CD8-positive, alpha-beta memory T cell (primary cell): ENCODE measurements at places on chromosomes 2 and 18. TPM values are rescaled to one million over a fixed set of nuclear protein-coding genes. Genes with fewer than 3 reads are reported as not detected.

TM4SF20 gene
- total RNA-seq: not detected

GRCh38 chr2:203739351-203739750 is 32.9 kb downstream of the CD28 start:
- DNase-seq: no peak

GKN2 gene
- total RNA-seq: not detected

DNA sequence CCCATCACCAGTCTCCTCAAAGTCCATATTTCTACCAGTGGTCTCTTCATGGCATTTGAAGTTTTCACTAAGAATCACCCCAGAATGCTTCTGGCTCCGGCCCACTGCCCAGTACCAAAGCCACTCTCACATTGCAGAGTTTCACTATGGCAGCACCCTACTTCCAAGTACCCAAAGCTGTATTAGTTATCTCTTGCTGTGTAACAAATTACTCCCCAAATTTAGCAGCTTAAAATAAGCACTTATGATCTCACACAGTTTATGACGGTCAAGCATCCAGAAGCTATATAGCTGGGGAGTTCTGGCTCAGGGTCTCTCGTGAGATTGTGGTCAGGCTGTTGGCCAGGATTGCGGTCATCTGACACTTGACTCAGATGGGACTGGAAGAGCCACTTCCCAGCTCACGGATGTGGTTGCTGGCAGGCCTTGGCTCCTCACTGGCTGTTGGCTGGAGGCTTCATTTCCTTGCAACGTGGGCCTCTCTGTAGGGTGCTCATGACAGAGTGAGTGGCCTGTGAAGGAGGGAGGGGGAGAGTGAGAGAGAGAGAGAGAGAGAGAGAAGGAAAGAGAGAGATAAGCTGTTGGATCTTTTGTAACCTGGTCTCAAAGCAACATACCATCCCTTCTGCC is 189.5 kb downstream of the CTIF start:
- no peak for DNase-seq

DNA sequence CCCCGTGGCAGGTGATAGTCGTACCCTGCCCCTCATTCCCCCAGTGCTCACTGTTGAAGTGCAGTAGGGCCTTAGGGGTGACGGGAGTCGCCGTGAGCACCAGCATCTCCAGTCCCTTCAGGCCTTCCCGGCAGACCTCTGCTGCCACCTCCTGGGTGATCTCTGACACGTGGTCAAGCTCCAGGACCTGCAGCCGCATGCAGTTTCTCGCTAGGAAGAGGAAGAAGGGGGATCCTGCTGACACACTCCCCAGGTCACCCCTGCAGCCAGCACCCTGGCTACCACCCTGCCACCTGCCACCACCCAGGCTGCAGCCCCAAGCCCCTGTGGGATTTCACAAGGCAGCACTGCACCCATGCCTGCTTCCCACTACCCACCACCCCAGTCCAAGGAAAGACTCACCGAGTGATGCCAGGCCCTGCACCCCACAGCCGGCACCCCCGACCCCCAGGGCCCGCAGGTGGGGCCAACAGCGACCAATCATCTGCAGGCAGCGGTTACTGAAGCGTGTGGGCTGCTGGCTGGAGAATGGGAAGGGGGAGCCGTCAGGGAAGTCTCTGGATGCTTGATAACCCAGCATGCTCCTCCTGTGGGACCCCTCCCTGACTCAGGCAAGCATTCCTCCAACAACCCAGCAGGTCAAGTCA is 23.8 kb downstream of the FBXO41 start:
- no peak for DNase-seq

DNA sequence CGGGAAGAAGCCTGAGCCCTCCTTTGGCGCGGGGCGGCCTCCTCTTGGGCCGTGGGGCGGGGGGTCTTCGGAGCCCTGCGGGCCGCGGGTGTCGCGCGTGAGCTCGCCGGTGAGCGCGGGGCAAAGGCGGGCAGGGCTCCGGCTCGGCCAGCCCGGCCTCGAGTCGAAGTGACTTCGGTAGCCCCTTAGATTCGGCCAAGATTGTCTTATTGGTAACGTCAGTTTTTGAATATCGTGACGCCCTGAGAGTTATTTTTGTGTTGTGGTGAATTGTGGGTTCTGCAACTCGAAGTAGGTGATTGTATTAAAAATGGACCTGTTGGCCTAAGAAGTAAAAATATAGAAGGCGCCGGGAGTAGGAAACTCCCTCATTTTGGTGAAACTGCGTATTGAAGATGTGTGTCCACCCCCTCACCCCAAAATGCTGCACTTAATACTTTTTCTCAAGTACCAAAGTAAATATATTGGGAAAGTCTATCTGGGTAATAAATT is 669 bp downstream of the MARCHF7 start:
- no peak for DNase-seq

DPYSL5 gene
- total RNA-seq: not detected

- no peak for DNase-seq
These were observed 334.6 kb downstream of the ARL6IP6 start for GRCh38 chr2:153052807-153053559.

VWA3B gene
- not detected for total RNA-seq

LIMS1 gene
- 59.4 TPM for total RNA-seq

GRCh38 chr2:185128346-185128745 is 530.0 kb downstream of the ZNF804A start:
- no peak for DNase-seq

- no peak for DNase-seq
These were observed 115.2 kb downstream of the INHBB start for GRCh38 chr2:120461092-120461491.

G6PC2 gene
- total RNA-seq: not detected

FKBP7 gene
- total RNA-seq: 3.1 TPM

DNA sequence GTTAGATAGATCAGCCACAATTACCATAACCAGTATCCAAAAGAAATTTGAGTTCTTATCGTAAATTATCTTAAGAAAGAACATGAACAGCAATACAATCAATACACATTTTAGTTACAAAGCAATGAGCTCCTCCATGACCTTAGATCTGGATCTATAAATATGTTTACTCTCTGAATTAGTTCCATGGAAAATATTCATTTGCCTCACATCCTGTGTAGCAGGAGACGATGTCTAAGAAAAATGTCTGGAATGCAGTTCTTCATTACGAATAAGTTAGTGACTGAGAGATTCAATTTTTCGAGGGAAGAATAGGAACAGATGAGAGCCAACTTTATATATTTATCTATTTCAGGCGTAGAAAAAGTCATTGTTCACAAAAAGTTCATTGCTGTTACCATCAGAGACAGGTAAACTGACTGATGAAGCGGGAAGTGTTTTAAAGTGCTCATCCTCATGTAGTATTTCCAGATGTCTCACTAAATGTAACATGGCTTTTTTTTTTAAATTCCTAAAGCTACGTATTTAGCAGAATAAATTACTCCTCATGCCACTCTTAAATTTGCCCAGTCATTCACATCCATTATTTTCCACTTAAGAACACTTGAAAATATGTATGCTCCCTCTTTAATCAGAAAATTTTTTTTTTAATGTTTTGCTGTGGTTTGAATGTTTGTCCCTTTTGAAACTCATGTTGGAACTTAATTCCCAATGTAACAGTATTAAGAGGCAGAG is 106.5 kb upstream of the SCN1A start:
- no peak for DNase-seq

GRCh38 chr2:49988276-49988675 is 834.0 kb upstream of the FSHR start:
- no peak for DNase-seq

DNA sequence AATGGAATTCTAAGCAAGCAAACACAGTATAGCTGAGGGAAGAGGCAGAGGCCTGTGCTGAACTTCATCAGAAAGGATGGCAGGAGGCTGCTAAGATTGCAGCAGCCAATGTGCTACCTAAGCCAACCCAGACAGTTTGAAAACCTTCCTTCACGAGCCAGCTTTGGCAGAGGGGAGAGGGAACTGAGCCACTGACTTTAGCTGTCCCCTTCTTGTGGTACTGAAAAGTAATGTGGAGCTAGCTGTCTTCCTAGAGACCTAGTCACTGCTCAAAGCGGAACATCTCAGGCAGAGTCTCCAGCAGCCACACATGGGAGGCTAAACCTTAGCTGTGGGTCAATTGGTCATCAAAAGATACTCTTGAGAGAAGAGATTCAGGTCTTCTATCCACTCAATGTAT is 419.0 kb downstream of the FBXO15 start:
- no peak for DNase-seq

TPO gene
- total RNA-seq: not detected

TSHZ1 gene
- total RNA-seq: 18.6 TPM

- no peak for DNase-seq
These were observed 125.2 kb upstream of the LGALSL start for GRCh38 chr2:64328756-64329155.

CYP1B1 gene
- total RNA-seq: 19.4 TPM

DNA sequence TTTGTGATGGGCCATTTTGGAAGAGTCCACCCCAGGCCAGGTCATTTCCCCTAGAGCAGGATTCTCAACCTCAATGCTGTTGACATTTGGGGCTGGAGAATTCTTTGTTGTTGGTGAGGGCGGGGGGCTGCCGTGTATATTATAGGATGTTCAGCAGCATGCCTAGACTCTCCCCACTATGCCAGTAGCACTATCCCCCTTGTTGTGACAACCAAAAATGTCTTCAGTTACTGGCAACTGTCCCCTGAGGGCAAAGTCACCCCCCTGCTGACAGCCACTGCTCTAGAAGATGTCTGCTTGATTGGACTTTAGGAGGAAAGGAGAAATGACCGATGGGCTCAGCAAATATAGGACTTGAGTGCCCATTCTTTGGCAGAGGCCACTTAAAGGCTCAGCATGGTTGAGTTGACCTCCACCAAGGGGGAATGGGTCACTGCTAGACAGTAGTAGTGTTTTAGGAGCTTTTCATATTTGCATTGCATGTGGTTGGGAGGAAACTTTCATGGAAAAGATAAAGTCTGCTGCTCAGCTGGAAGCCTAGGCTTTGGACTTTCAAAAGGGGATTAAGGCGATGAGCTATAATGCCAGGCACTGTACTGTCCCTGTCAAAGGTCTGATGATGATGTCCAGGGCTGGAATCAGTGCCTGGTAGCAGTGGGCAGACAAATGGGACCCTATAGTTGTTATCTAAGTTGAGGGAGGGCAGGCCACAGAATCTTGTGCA is 61.1 kb upstream of the MCFD2 start:
- DNase-seq: no peak

GCC2 gene
- total RNA-seq: 49.0 TPM

DNA sequence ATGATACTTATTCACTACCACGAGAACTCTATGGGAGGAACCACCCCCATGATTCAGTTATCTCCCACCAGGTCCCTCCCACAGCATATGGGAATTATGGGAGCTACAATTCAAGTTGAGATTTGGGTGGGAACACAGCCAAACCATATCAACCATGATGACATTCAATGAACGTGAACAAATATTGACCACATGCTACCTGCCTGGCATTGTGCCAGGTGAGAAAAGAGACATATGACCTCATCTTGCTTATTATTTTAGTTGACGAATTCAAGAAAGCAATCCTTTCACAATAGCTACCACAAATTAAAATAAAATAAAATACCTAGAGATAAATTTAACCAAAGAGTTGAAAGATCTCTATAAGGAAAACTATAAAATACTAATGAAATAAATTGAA is 286.5 kb upstream of the CRIM1 start:
- no peak for DNase-seq

- DNase-seq: no peak
These were observed 768 bp upstream of the CYBRD1 start for GRCh38 chr2:171521361-171522051.

DRC1 gene
- not detected for total RNA-seq

C1QL2 gene
- total RNA-seq: not detected

RAPGEF4 gene
- total RNA-seq: not detected

- no peak for DNase-seq
These were observed 69.3 kb downstream of the NRP2 start for GRCh38 chr2:205751569-205752031.

NIFK gene
- total RNA-seq: 167 TPM

GRCh38 chr2:136124805-136125204 is 6.9 kb upstream of the CXCR4 start:
- DNase-seq: no peak

DNA sequence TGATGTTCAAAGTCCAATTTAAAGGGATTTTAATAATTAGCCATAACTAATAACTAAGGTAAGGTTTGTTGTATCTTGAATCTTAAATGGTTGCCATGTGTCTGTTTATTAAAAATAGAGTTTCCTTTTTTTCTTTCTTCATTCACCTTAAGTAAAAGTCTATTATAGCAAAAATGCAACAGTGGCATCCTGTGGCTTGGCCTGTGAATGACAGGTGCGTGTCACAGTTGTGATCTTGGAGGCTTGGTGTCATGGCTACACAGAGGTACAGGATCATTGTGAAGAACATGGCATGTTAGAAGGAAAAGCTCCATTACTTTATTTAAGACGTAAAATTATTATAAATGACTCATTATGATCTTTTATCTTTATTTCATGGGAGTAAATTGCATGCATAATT is 246.1 kb downstream of the BCL2 start:
- peak; percentile 13 for DNase-seq

- no peak for DNase-seq
These were observed 33.4 kb upstream of the ATP8B1 start for GRCh38 chr18:57836557-57836956.

GRCh38 chr2:66832646-66833435 is 397.9 kb downstream of the MEIS1 start:
- no peak for DNase-seq
